CD8-positive, alpha-beta memory T cell (primary cell): ENCODE measurements at places on chromosomes 6 and 20.

- peak; percentile 49 for DNase-seq
Observed at GRCh38 chr20:53547664-53548239, 45.9 kb downstream of the ZNF217 start.

- no peak for DNase-seq
Observed at GRCh38 chr6:29968130-29968529, 25.8 kb downstream of the HLA-A start.

DNA sequence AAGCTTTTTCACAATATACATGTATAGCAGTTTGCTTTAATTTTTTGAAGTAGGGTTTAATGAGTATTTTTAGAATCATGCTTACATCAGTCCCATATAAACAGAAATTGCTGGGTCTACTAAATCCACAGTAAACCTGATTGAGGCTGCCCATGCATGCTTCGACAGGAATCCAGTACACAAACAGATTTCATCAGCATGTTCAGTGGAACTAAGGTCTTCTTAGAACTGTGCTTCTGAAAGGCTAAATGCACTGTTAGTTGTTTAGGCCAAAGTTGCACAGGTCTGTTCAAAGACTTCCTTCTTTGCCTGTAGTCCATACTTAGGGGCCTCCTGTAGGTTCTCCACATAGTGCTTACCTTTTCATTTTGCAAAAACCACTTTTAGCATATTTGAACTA, 42.5 kb upstream of the THBS2 start:
- no peak for DNase-seq

DNA sequence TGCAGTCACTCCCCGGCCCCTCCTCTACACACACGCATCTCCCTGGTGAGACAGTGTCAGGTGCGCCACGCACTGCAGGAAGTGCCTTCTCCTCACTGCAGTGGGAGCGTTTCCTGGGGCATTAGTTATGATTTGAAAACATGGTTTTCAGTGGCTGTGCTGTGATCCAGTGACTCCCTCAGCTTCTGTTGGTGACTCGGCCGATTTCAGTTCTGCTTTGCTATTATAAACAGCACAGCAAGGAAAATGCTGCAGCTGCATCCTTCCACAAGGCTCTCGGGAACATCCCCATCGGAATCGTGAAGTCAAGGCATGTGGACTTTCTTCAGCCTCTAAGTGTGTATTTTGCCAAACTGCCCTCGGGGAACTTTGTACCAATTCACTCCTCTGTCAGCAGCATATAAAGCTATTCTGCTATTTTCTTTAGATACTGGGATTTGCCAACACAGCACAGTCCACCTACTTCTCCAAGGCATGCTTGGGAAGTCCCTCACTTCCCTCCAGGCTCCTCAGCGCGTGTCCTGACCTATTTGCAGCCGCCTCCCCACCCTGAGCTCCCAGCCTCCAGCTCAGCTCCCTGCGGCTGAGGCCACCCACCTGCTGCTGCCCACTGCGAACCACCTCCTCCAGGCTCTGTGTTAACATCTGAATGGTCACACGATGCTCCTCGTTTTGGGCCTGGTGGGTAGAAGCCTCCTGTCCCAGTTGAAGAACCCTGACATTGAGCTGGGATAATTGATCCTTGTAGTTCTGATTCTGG, 54.5 kb downstream of the GINS1 start:
- no peak for DNase-seq

DNA sequence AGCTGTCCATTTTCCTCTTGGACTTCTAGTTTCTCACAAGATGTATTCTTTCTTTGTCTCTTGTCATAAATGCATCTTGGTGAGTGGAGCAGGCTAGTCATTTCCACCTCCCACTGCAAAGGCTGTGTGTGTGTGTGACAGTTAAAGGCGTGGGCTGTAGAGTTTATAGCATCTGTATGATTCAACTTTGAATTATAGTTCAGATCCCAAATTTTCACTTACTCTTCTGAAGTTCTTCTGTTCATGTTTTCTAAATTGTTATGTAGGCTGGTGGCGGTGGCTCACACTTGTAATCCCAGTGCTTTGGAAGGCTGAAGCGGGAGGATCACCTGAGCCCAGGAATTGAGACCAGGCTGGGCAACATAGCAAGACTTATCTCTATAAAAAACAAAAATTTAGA, 44.7 kb upstream of the GRIK2 start:
- DNase-seq, result no peak

GRCh38 chr6:55643861-55644260, 64.9 kb upstream of the HMGCLL1 start:
- DNase-seq, result no peak

- DNase-seq, result no peak
Observed at GRCh38 chr6:83970582-83970981, 63.0 kb upstream of the MRAP2 start.

DNA sequence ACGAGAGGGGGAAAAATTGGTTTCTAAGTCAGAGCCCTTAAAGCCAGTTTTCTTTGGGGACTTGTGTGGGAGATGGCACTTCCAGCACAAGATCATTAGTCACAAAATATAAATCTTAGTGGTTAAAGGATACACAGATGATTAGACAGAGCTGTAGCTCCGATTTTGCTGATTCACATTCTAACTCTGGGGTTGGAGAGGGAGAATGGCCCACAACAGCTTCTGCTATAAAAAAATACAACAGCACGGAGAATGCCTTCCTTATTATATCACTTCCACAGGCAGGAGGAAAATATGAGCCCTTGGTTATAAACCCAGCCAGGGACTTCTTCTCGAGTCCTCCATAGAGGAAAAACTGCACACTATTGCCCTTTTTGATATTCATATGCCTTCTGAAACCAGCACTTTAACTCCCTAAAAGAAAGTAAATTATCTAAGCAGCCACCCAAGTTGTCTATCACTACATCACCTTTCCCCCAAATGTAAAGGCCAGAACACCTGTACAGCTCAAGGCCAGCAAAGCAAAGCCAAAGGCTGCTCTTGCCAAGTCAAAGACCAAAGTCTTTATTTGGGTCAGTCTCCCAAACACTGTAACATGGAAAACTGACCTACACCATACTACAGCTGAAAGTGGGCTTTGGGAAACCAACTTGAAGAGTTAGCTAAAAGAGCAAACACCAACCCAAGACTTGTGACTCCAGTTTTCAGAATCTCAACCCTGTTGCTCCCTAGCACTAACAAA, 10.4 kb downstream of the MRPL14 start:
- DNase-seq, result no peak

- no peak for DNase-seq
Observed at GRCh38 chr20:59242714-59243626, 57.4 kb upstream of the EDN3 start.

DNA sequence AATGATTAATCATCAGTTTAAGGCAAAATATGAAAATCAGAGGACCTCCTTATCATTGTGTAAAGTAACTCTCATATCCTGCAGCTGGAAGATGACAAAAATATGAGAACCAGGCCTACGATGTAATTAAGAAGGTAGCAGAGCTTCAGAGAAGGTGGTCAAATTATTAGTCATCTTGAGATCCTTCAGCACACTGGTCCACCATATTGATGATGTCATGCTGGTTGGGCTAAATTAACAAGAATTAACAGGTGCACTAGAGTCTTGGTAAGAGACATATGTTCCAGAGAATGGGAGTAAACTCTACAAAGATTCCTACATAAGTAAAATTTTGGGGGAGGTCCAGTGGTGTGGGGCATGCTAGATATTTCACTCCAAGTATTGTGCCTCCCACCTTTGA, 112.8 kb downstream of the OTOR start:
- DNase-seq, result no peak

DNA sequence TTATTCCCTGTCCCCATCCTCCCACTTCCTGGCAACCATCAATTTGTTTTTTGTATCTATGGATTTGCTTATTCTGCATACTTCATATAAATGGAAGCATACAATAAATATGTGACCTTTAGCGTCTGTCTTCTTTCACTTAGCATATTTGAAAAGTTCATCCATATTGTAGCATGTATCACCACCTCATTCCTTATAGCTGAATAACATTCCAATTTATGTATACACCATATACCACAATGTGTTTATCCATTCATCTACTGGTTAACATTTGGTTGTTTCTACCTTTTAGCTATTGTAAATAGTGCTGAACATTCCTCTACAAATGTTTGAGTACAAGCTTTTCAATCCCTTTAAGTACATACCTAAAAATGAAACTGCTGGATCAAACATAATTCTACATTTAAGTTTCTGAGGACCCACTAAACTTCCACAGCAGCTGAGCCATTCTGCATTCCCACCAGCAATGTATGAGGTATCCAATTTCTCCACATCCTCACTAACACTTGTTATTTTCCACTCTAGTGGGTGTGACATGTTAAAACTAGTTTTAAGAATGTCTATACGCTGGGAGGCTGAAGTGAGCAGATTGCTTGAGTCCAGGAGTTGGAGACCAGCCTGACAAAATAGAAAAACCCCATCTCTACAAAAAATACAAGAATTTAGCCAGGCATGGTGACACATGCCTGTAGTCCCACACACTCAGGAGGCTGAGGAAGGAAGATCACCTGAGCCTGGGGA, 32.9 kb downstream of the NUDT3 start:
- DNase-seq, result no peak

DNA sequence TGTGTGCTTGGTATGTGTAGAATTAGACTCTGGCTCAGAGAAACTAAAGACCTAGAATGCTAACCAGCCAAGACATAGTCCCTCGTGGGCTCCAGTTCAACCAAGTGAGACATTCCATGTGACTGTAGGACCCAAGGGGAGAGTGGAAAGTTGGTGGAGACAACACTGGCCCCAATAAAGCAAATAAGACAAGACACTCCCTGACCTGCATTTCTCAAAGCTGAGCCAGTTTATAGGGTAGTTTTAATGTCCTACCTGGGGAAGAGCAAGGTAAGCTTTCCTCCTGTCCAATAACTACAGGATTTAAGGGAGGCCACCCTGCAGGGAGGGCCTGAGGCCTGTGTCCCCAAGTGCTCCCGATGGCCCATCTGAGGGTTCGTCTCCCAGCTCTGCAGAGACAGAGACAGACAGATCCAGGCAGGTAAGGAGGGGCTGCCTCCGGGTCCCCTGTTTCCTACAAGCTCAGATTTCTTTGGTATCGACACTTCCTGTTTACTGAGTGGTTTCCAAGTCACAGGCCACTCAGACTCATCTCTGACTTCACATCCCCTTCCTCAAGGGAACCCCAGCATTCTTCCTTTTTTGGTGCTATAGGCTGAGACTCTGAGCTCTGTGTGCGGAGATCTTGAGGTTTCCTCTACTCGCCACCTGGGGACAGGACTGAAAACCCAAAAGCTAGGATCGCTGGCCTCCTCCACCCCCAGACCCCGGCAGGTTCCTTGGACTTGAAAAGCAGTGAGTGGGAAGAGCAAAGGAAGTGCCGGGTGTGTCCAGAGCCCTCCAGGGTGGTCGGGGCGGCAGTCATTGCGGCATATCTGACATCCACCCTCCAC, 92.4 kb downstream of the PRND start:
- DNase-seq, result peak; percentile 51

- DNase-seq, result no peak
Observed at GRCh38 chr6:18405477-18406293, 18.5 kb downstream of the RNF144B start.

DNA sequence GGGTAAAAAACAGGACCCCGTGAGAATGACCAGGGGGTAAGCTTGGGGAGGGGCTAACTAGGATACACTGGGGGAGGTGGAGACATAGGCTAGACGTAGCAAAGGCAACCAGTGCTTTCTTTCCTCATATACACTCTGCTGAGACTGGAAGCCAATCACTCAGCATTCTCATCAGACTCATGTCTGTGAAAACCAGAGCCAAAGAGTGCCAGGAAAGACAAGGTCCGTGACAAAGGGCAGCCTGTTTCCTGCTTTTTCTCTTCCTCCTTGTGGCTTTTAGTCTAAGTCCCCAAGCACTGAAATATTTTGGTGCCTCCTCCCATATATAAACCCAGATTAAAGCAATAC, 97.9 kb upstream of the NEDD9 start:
- no peak for DNase-seq

DNA sequence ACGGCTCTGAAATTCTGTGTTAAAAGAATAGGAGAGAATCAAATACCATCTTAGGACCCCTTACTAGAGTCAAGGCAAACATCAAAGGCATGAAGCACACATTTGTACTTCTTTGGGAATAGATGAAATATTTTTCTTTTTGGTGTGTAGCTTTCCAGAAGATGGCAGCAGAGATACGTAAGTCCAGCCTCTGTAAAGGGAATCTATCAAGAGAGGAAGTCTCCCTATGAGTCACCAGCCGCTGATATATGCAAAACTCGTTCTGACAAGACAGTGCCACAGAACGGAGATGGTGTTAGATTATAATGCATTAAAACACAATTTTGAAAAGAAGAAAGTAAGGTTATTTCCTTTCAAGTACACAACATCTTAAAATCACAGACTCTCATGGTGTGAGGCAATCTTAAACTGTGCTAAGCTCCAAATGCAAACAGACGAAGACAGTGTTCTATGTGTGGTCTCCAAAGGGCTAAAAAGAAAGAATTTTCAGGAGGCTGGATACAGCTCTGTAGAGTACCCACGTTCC, 120.0 kb upstream of the AGPAT4 start:
- peak; percentile 72 for DNase-seq

DNA sequence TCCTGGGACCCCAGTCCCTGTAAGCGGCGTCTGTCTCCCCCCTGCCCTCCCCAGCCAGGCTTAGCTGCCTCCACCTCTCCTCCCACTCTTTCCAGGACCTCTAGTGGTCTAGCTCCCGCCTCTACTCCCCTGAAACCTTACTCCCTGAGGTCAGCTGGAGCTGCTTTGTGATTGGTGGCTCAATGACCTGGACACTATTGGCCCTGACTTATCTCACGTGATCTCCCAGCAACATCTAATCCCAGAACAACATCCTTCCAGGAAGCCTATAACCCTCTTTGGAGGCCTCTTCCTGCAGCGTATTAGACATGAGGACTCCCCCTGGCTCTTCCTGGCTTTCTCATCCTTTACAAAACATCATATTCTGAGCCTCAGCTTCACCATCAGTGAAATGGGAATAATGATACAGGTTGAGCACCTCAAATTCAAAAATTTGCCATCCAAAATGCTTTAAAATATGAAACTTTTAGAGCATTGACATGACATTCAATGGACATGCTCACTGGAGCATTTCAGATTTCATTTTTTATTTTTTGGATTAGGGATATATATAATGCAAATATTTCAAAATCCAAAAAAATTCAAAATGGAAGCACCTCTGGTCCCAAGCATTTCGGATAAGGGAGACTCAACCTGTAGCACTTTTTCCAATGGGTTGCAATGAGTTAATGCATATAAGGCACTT, 16.3 kb upstream of the SRC start:
- DNase-seq, result no peak

DNA sequence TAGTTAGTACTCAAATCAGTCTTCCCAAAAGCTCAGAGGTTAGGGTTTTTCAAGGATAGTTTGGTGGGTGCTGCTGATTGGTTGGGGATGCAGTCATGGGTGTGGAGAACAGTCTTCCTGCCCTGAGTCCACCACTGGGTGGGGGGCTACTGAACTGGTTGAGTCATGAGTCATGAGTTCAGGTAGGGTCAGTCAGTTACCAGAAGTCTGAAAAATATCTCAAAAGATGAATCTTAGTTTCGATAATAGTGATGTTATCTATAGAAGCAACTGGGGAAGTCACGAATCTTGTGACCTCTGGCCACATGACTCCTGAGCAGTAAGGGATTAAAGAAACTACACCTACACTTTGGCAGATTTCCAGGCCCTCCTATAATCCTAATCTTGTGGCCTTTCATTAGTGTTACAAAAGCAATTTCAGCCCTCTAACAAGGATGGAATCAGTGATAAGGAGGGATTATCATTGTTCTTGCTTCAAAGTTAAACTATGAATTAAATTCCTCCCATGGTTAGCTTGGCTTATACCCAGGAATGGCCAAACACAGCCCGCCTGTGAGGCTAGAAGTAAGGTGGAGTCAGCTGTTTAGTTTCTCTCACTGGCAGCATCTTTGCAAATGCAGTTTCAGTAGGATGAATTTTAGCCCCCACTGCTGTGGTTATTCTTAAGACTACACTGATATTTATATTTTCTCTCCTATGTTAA, 33.3 kb upstream of the NKAIN2 start:
- no peak for DNase-seq

- no peak for DNase-seq
Observed at GRCh38 chr20:45094201-45094600, 6.7 kb downstream of the KCNS1 start.
